Psoas muscle (tissue), 8 donors: ENCODE measurements at places on chromosomes 6 and 20.
A peak's percentile ranks its signal among the peaks of the same experiment; 100 is the strongest.

GRCh38 chr6:30861257-30862048 is 22.9 kb upstream of the DDR1 start:
- DNase-seq: no peak

DNA sequence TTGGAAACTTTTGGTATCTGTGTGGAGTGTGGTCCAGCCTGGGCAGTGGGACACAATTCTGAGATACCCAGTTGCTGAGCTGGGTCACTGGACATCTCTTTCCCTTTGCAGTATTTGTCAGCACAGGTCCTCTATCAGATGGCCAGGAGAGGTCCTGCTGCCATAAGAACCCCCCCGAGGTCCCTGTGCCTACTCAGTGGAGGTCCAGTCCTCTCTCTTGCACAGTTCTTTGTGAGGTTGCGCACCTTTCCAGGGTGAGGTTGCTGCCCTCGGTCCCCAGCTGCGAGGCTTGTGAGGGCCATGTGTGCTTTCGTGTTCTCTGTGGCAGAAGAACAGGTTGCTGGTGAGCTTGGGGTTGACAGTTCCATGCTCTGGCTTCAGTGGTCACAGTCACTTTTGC is 320.6 kb downstream of the QKI start:
- no peak for DNase-seq

DNA sequence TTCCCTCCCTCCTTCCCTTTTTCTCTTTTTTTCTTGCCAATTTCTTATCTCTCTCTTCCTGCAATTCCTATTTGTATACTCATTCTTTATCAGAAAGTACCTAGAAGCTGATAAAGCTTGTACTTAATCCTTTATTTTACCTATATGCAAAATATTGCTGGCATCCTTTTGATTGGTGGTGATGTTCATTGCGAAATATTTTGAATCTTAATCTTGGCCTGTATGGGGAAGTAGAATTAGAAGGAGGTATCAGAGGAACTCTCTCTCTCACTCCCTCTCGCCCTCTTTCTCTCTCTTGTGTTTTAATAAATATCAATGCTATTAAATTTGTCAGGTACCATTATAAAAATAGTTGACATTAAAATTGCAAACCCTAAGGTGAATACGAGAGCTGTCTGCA is 52.8 kb downstream of the UST start:
- DNase-seq: no peak

GRCh38 chr6:89707766-89708165 is 69.2 kb upstream of the LYRM2 start:
- no peak for DNase-seq

GRCh38 chr6:108652375-108652774 is 91.7 kb downstream of the FOXO3 start:
- DNase-seq: no peak

DNA sequence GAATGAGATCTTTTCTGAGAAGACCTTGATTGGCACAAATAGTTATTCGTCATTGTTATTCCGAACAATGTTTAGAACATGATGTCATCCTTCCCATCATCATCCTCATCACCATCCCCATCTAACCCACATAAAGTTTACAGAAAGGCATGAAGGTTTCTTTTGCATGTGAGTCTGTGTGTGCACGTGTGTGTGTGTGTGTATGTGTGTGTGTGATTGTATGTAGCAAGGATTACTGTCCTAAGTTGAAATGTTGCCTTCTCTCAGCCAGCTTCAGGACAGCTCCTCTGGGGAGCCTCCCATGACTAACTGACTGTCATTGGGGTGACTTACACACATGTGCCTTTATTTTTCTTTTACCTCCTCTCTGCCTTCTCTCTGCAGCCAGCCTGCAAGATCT is 113.5 kb downstream of the SLC22A3 start:
- no peak for DNase-seq

DNA sequence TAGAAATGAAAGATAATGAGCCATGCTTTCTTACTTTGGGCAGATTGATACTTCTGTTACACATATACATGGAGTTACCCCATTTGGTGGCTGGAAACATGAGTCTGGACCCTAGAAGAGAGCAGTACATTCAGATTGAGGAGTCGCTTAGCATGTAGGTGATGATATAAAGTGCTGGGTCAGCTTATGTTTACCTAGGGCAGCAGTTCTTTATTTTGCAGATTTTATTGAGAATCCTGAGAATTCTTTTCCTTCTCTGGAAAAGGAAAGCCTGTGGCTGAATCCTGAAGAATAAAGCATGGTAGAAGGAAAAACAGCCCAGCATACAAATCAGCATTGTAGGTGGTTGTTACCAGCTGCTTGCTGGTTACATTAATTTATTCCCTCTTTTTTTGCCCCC is 91.2 kb downstream of the SMAP1 start:
- no peak for DNase-seq

DNA sequence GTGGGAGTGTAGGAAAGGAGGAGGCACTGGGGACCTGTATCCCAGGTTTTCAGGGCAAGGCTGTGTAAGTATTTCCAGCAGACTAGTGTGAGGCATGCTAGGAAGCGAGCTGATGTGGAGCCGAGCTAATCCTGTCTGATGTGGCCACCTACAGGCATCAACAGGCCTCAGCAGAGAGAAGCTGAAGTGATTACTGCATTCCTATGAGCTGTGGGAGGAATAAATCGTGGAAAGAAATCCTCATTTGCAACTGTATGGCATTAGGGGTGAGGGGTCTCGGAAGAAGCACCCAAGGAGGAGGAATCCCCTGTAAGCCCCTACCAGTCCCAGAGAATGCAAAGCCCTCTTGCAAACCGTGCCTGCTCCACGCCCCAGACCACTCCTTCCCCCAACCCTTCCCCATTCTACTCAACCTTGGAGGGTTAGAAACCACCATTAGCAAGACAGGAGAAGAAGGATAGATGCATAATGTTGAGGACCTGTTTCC is 41.6 kb downstream of the C6orf15 start:
- DNase-seq: no peak

DNA sequence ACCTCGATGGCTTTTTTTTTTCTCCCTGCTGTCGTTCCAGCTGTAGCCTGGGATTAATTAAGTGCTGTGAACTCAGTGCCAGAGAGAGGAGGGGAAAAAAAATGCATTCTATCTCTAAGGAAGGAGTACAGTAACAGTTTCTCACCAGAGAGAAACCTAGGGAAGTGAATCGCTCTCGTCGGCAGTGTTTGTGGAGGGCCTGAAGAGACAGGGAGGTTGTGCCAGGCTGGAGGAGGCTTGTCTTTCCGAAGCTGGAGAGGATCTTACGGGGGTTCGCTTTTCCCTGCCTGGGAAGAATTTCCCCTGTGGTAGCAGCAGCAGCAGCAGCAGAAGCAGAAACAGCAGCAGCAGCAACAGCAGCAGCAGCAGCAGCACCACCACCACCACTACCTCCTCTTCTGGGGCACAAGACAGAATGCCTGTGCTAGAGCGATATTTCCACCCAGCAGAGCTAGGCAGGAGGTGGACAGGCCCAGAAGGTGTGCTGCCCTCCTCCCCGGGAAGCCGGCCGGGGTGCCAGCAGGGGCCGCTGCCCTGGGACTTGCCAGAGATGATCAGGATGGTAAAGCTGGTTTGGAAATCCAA is 186.5 kb downstream of the PDE7B start:
- peak; percentile 55 for DNase-seq

DNA sequence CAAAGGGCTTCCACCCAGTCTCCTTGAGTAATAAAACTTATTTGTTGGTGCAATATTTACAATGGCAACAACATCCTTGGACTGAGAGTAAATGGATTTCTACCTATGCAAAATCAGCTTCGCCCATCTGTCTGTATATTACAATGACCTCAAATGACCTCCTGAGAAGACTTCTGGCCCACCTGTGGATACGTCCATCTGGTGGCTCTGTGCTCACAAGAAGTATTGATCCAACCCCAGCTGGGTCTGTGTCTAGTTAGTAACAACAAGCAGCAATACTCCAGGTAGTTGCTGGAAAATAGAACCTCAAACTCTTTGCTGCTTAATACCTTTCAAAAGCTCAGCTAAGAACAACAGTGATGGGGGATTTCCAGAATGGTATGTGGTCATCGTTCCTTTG is 34.7 kb upstream of the GSTA4 start:
- no peak for DNase-seq

- no peak for DNase-seq
These were observed 35.6 kb downstream of the TM9SF4 start for GRCh38 chr20:32144898-32145662.

DNA sequence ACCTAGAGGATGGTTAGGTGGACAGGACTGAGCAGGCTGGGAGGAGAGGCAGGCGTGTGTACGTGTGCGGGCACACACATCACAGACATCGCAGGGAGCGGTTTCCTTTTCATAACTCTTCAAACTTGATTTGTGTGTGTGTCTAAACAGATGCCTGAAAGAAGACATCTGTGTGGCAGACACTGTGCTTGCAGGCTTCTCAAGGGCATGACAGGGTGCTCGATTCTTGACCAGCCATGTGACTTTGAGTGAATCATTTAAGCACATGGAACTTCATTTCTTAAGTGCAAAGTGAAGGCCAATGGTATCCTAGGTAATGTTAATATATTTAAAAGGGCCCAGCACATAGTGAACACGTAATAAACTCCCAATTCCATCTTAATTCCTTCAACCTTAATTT is 186.5 kb downstream of the SCP2D1 start:
- no peak for DNase-seq

- DNase-seq: no peak
These were observed 73.0 kb upstream of the PBOV1 start for GRCh38 chr6:138291036-138291848.

DNA sequence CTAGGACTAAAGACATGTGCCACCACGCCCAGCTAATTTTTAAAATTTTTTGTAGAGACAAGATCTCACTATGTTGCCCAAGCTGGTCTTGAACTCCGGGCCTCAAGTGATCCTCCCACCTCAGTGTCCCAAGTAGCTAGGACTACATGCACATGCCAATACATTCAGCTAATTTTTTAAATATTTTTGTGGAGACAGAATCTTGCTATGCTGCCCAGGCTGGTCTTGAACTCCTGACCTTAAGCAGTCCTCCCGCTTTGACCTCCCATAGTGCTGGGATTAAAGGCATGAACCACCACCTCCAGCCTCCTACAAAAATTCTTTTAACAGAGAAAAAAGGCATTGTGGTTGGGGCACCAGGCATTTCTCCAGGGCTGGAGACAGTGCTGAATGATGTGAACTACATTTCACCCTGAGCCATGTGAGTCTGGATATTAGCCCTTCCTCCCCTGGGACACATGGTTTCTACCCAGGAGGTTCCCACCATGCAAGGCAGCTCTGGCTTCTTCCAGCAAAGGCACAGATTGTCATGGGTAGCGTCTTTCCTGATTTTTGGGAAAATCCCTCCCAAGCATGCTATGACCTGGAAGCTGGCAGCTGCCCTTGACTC is 36.3 kb upstream of the CMTR1 start:
- DNase-seq: no peak

- DNase-seq: no peak
These were observed 20.7 kb downstream of the FAM50B start for GRCh38 chr6:3869632-3870527.

GRCh38 chr6:29602564-29603361 is 17.8 kb downstream of the OR2H2 start:
- DNase-seq: no peak

DNA sequence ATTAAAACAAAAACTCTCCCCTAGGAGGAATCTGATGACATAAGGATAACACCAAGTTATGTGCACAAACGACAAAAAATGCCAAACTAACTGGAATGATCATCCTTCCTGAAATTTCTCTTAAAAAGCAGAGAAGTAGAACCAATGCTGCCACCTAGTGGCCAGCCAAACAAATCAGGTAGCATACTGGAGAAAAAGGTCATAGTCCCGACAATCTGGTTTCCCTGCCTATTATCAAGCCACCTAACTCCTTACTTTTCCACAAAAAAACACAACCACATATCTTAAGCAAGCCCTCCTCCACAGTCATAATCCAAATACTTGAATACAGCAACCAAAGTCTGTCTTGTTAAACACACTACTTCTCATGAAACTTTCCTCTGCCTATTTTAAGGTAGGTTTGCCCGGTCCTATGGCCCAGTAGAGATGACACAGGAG is 5.3 kb downstream of the OARD1 start:
- DNase-seq: peak; percentile 81

GRCh38 chr6:7812623-7813022 is 86.7 kb downstream of the BMP6 start:
- no peak for DNase-seq

- no peak for DNase-seq
These were observed 16.6 kb downstream of the SASH1 start for GRCh38 chr6:148359228-148359627.

DNA sequence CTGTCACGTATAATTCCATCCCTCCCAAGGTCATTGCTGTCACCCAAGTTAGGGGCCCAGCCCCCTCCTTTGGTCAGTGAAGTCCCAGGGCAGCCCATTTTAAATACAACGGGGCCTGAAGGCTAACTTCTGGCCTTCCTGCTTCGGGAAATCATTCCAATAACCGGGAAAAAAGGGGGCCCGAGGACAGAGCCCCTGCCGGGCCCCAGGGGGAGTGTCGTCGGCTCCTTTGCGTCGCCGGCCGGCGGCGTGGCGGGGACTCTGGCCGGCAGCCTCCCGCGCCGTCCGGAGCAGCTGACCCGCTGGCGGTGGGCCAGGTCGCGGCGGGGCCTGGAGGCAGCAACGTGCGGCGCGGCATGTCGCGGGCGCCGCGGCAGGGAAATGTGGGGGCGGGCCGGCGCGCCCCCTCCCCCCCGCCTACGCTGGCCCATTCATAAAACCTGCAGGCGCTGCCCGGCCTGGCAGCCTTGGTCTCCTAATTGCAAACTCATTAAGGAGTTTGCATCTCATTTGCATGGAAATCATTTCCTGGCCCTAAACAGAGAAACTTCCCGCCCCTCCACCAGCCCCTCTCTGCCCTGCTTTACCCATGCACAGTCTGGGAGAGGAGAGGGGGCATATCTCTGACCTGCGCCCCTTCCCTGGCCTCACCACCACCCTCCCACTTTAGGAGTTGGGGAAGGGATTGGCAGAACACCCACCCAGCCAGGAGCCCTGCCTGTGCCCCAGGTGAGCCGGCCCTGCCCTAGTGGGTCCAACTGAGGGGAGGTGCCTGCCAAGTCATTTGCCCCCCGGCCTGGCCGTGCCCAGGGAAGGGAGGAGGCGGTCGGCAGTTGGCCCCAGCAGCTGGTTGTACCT is 50.7 kb downstream of the MRPL14 start:
- DNase-seq: peak; percentile 74

- DNase-seq: no peak
These were observed 94.2 kb downstream of the WASF1 start for GRCh38 chr6:110085285-110085684.

GRCh38 chr6:41505122-41506049 is 40.8 kb upstream of the FOXP4 start:
- DNase-seq: peak; percentile 86

DNA sequence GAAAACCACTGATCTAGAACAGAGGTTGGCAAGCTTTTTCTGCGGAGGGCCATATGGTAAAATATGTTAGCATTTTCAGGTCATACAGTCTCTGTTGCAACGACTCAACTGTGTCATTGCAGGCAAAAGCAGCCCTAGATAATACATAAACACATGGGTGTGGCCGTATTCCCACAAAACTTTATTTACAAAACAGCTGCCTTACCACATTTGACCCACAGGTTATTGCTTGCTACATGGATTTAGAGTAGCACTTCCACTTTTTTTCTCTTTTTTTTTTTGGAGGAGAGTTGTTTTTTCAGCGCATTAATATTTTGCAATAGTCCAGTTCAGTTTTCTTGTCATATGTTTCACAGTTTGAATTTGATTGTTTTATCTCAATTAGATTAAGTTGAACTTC is 2.5 kb upstream of the IGF2R start:
- DNase-seq: no peak

GRCh38 chr6:157990321-157991066 is 8.8 kb downstream of the SYNJ2 start:
- no peak for DNase-seq
